ENCODE measurements at places on chromosomes 1 and 21.

- DNase-seq: no peak
Measured at GRCh38 chr1:147673406-147673805, 3.1 kb upstream of the ACP6 start.

DNA sequence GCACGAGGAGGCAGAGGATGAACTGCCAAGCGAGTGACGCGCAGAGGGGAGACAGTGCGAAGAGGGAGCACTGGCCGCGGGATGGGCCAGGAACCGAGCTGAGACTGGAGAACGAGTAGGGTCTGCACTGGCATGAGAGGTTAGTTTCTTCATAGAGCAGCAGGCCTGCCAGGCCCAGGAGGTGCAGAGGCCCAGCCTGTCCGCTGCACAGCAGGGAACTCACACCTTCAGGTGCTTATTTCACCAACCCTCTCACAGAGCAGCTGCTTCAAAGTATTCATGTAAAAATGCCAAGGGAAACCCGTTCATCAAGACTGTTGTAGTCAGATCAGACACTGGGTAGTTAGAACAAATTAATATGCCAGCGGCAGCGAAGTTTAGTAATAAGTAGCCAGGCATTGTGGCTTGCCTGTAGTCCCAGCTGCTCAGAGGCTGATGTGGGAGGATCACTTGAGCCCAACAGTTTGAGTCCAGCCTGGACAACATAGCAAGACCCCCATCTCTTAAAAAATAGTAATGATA is 144.5 kb downstream of the SLC45A1 start:
- no peak for DNase-seq

DNA sequence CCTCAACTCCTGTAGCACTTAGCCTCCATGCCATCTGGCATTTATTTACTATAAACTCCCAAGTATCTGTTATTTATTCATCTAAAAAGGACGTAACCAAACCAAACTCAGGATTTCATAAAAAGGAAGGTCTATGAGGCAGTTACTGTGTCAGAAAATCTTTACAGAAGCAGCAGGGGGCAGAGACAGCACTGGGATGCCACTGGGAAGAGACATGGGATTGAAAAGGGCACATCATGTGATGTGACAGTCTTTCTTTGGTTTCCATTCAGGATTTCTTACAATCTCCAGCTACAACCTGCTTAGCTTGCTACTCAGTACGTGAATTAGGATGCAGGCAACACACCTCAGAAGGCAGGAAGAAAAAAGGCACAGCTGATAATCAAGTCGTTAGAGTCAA is 31.2 kb downstream of the SPRTN start:
- no peak for DNase-seq

DNA sequence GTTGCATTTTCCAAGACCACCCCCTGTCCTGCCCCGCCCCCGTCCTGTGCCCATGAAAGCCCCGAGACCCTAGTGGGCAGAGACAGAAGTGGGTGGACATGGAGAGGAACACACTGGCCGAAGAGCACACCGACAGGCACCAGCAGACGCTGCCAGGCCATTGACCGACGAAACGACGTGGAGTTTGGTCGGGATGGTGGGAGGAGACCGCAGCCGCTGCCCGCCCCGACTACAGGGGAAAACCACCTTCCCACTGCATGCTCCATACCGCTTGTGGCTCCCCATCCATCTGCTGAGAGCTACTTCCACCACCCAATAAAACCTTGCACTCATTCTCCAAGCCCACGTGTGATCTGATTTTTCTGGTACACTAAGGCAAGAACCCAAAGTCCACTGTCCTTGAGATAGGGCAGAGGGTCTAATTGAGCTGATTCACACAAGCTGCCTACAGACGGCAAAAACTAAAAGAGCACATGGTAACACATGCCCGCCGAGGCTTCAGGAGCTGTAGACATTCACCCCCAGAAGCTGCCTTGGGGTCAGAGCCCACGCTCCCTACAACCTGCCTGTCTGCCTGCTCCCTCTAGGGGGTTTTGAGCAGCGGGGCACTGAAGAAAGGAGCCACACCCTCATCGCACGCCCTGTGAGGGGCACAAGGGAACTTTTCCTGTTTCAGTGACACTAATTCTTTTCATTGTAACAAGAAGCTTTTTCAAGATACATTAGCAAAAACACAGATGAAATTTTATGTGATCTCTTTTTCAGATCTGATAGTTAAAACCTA is 81.2 kb upstream of the RAB3GAP2 start:
- DNase-seq: no peak

- DNase-seq: no peak
Measured at GRCh38 chr1:38444770-38445442, 398.3 kb upstream of the POU3F1 start.

DNA sequence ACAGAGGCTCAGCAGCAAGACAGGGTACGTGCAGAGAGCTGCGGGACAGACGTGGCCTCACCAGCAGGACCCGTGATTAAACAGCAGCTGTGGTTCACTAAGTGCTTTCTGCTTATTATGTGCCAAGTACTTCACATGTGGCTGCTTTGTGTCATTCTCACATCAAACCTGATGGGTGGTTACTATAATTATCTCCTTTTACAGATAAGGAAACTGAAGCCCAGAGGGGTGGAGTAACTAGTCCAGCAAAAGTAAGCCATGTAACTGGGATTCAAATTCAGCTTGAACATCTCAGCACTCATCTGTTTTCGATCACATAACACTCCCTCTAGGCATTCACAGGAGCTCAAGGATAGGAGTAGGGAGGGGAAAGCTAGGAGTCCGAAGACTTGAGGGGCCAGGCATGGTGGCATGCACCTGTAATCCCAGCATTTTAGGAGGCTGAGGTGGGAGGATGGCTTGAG is 50.8 kb upstream of the CLIC4 start:
- DNase-seq: no peak

DNA sequence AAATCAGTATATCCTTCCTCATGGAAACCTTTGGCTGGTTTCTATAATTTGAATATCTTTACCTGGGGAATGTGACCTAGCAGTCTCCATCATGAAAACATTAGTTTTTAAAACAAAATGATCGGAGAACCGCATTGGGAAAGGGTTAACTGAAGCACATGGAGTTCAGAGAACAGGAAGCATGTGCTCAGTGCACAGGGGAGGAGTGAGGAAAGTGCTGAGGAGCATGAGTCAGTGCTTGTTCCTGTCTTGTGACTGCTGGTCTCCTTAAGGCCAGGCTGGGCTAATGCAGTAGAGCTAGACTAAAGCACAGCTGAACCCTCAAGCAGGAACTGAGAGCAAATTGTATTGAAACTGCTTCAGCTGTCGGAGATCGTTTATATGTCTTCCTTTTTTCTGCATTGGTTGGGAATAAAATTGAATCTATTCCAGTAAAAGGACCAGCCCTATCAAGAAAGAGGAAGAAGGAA is 5.8 kb downstream of the IFI16 start:
- DNase-seq: peak; percentile 95

GRCh38 chr1:208951908-208952307 is 631.6 kb upstream of the CAMK1G start:
- DNase-seq: no peak

DNA sequence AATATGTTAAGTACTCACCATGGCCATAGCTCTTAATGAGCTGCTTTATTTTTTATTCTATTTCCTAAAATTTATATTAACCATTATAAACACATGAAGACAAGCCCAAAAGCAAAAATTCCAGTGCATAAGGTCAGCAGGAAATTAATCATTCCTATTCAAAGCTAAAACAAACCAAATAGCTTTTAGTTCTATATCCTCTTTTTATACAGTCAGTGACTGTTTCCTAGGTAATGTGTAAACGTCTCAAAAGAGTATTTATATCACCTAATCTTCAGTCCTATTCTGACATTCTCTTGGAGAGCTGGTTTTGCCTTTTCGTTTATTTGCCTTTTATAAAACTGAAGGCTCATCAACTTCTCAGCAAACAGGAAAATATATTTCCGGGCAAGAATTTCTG is 4.2 kb downstream of the GOLPH3L start:
- DNase-seq: no peak

DNA sequence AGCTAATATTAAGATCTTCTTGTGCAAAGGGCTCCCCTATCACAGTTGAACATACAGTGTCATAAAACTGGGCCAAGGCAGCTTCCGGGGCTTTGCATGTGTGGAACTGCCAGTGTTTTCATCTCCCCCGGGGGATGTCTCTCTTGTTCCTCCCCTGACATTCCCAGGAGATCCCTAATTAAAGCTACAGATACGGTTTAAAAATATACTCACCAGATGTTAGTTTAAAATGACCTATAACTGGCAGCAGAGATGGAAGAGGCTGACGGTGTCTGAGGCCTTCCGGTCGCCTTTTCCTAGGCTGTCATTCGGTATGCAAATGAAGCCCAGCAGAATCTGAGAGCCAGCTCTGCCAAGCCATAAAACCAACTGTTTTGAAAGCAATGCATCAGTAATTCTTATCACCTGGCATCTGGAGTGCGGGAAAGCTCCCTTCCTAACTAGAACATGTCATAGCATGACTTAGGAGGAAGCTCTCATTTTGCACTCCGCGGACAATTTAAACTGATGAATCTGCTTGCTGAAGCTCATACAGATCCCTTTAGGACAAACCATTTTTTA is 436.5 kb upstream of the VAMP3 start:
- DNase-seq: no peak

- no peak for DNase-seq
Measured at GRCh38 chr1:34532113-34532512, 222.7 kb upstream of the GJB5 start.

DNA sequence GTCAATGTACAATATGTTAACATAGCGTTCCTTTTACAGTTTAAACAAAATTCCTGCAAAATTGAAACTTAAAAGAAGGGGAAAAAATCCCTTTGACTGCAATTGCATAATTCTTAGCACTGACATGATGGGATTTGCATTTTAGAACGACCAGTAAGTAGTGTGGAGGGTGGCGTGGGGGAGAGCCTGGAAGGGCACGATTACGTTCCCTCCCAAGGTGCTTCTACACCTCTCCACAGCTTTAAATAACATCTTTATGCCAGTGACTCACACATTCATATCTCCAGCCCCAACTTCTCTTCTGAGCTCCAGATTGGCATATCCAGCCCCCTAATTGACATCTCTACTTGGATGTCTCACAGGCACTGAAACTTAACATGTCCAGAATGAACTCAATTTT is 64.3 kb downstream of the OLFML3 start:
- no peak for DNase-seq

GRCh38 chr21:44295163-44295573 is 4.7 kb upstream of the PFKL start:
- no peak for DNase-seq

DNA sequence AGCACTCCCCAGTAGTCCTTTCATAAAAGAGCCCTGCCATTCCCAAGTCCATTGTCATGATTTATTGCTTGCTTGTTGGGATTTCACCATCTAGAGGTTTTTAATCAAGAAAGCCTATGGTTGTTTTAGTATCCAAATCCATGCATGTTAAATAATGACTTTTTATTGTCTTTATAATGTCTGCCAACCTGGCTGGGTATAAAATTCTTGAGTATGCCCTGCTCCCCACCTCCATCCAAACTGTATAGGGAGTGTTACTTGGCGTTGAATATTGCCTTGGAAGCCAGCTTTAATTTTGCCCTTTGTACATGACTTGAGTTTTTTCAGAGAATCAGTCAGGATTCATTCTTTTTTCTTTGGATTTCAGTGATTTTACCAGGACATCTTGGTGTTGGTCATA is 44.2 kb downstream of the DISC1 start:
- DNase-seq: no peak

DNA sequence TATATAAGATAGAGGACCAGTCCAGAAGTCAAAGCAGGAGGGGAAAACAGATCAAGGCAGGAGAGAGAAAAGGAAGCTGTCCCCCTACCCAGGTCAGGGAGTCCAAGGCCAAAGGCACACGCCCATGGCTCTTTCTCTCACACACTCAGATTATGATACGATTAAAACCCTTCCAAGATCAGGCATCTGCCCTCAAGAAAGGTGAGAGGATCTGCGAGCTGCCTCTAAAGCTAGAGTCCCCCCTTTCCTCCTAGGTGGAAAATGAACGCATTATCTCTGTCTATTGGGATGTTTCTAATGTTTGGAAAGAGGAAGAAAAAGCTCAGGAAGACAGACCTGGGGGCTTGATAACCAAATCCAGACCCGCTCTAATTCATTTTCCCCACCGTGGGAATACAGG is 7.6 kb downstream of the PAFAH2 start:
- no peak for DNase-seq

DNA sequence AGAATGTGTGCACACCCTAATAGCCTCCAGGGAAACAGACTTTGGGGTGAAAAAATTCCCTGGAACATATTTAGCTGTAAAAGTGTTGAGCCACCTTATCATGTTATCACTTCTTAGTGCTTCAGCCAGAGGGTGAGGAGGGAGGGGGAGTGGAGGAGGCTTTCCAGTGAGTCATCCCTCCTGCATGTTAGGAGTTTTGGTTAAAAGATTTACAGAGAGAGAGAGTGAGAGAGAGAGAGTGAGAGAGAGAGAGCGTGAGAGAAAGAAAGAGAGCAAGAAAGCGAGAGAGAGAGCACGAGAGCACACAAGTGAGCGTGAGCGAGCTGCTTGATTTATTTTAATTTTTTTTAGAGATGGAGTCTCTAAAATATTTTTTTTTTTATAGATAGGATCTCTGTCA is 13.5 kb upstream of the CACNA1E start:
- no peak for DNase-seq

- DNase-seq: no peak
Measured at GRCh38 chr1:168499688-168500049, 44.1 kb downstream of the XCL2 start.

DNA sequence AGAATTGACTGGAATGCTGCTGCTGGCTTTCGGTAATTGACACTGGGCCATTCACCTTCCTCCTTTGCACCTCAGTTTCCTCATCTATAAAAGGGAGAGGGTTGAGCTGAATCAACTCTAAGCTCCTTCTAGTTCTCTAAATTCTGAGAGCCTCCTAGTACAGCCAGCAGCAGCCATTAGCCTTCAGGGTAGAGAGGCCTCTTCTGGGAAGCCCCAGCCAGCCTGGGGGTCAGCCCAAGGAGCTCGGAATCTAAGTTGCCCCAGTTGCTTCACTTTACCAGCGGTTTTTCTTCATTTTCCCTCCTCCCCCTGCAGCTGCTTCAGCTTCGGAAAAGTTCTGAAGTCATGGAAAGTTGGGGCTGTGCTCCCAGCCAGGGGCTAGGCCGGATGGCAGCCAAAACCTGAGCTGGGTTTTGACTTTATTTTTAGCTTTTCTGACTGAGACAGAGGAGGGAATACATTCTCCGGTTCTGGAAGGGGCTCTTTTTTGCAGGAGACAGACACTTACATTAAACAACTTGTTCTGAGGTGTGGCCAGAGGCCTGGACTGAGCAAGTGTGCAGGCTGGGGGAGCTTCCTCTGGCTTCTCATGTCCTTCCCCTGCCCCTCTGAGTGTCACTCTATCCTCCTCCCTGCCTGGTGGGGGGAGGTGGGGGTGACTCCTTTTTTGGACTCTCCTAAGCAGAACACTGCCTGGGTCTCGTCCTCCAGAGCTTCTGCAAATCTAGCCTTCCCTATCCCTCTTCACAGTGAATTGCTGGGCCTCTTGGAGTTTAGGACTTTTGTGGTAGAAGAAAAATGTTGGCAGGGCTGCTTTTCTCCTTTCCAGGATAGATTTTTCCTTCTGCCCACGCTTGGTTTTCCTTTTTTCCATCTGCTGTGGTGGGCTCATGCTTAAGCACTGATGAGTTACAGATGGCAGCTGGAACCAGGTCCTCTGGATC is 14.4 kb downstream of the LMNA start:
- DNase-seq: peak; percentile 86

- DNase-seq: peak; percentile 27
Measured at GRCh38 chr1:153339802-153340201, 8.8 kb downstream of the PGLYRP4 start.

Data from HL-60 (cell line).